Right forelimb (tissue), 1 donor: ENCODE measurements at places on chromosomes 16 and 17.

GRCh38 chr17:73612031-73612472, 32.2 kb downstream of the SDK2 start:
- DNase-seq, result no peak

DNA sequence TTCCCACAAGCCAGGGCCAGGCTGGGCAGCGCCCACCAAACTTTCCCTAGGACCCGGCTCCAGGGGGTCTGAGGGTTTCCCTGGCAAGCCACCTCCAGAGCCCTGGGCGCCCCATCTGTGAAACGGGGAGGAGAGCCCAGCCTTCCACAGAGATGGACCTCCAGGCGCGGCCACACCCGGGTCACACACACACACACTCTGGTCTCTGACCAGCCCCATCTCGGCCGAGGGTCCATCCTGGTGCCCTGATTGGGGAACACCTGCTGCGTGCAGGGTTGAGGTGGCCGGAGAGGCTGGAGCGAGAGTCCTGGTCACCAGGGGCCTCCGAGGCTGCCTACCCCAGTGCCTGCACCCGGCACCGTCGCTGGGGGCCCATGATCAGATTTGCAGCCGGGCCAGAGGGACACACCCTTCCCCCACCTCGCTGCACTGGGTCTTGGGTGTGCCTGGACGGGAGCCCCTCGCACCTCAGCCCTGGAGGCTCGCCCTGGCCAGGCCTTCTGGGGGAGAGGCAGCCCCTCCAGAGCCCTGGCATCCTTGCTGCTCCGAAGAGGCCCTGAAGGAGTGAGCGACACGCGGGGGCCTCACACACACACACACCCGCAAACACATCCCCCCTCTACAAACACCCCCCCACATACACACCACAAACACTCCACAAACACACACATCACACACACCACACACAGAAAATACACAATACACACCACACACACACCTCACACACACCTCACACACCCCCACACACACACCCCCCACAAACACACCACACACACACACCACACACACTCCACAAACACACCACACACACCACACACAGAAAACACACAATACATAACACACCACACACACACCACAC, 29.7 kb downstream of the SLC25A10 start:
- no peak for DNase-seq

DNA sequence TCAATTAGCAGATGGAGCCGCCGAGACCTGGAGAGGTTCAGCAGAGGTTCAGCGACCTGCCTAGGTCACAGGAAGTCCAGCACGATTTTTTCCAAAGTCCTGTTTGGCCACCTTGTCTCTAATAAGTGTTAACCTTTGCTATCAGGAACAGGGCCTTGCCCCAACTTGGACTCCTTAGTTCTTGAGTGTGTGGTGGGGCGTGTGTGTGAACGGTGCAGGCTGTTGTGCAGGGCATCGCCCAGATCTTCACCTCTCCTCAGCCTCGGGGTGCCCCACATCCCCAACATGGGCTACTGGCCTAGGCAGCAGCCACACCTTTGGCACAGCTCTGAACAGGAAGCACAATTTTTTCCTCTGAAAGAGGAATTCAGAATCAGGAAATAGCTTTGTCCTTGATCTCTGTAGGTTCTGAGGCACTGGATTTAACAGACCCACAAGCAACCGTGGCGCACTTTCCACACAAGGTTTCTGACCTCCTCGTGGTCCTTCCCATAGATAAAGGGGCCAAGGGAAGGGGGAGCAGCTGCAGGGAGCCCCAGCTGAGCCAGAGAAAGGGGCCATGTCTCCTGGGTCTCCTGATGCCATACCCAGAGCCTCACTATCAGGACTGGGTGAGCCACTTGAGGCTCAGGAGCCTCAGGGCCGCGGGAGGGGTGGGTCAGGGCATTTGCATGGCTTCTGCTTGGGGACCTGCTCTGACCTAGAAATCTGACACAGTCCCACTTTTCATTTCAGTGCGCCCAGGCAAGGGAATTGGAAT, 10.4 kb downstream of the MPRIP start:
- no peak for DNase-seq

GRCh38 chr17:79713391-79713790, 17.4 kb upstream of the ENPP7 start:
- DNase-seq, result no peak

GRCh38 chr16:17302620-17303019, 168.1 kb downstream of the XYLT1 start:
- no peak for DNase-seq

- no peak for DNase-seq
Measured at GRCh38 chr16:47477679-47478078, 16.5 kb downstream of the PHKB start.

DNA sequence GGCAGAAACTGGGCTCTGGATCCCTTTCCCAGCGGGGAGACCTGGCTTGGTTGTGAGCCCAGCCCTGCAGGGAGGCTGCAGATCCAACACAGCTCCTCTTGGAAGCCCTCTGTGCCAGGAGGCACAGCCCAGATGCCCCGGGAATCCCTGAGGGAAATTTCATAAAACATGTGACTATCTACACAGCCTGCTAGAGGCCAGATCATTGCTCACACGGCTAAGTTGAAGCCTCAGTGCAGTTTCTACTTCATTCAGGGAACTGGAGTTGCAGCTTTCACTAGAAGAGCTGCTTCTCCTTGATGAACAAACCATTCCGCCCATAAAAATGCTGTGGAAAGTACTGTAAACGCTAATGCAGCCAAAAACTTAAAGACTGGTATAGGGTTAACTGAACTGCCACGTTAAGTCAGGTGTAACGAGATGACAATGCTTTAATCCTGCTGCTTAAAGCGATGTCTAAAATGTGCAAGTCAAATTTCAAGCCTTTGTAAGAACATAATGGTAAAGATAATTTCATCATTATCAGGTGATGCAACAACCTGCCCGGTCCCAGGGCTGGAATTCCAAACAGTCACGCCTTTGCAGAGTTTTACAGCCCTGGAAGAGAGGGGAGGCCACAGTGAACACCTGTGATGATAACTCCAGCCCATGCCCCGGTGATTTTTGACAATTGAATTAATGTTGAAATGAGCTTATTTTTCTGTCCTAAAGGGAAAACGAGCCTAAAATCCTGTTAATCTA, 172.5 kb downstream of the ZFHX3 start:
- DNase-seq, result no peak

DNA sequence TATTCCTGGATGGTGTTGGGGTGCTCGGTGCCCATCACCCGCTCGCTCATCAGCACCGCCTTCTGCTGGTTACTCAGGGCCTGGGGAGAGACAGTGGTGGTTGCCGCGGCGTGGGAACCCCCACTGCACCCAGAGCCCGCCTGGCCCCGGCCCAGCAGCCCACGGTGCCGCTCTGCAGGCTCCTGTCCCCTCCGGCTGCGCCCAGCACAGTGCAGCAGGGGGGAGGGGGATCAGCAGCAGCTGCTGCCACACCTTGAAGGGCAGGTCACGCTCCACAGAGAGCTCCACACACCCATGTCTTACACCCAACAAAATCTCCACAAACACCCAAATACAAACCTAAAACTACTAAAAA, 18.8 kb downstream of the CLUH start:
- no peak for DNase-seq

- no peak for DNase-seq
Measured at GRCh38 chr17:82278786-82279391, 5.4 kb upstream of the CSNK1D start.

GRCh38 chr17:42901535-42902229, 1.1 kb downstream of the G6PC1 start:
- no peak for DNase-seq

GRCh38 chr16:84007965-84008364, 34.6 kb downstream of the SLC38A8 start:
- DNase-seq, result no peak

DNA sequence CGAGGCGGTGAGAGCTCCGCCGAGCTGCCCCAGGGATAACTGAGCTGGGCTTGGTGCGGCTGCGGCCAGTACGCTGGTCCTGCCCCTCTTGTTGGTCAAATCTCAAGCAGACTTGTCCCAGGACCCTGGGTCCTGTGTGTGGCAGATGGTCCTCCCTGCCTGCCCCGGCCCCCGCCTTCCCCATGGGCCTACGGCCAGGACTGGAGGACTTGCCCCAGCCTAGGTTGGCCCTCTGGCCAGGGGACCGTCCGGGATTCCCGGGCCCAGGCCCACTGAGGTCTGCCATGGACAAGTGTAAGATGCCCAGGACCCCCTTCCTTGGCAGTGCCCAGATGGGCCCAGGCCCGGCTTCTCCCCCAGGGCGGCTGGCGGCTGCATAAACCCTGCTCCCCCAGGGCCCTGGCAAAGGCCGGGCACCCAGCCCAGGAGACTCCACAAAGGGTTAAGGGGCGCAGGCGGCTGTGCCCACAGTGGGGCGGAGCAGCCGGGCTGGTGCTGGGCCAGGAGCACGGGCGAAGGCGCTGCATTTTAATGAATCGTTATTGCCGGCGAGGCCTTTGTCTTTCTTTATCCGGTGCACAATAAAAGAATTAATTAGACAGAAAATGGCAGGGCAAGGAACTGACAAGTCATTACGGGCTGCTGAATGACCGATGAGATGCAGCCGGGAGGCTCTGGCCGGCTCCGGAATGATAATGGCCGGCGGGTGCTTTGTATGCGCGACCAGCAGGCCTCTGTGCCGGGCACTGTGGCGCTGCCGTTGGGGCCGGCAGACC, 9.1 kb downstream of the SOX8 start:
- no peak for DNase-seq

DNA sequence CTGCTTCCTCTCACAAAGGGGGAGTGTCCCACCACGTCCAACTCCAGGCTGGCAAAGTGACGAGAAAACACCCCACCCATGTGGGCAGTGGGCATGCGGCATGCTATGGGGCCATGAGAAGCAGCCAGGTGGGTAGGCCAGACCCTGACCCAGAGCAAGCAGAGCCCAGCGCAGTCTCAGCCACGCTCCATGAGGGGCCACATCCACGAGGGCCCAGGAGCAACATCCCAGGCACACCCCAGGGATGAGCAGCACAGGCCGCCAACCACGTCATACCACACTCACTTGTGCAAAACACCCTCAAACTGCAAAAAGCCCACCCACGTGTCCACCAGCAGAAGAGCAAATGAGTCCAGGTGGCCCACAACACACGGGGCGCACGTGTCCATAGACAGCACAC, 117.0 kb downstream of the ZNF778 start:
- peak; percentile 24 for DNase-seq

- no peak for DNase-seq
Measured at GRCh38 chr16:50282010-50282538, 15.7 kb downstream of the ADCY7 start.

GRCh38 chr16:30948667-30949649, at the start of gene ORAI3:
Gene ORAI3 (plus strand): TSS chr16:30949068. CDS start chr16:30949290, 222 bp downstream.
- DNase-seq, result peak; percentile 81

GRCh38 chr16:50285406-50286003, 19.2 kb downstream of the ADCY7 start:
- no peak for DNase-seq

GRCh38 chr16:69935740-69936139, 15.4 kb upstream of the CLEC18A start:
- no peak for DNase-seq

- no peak for DNase-seq
Measured at GRCh38 chr17:12085076-12085949, 64.6 kb downstream of the MAP2K4 start.

GRCh38 chr16:80759419-80760162, 44.8 kb downstream of the CDYL2 start:
- DNase-seq, result no peak

- no peak for DNase-seq
Measured at GRCh38 chr17:65297384-65297783, 160.2 kb downstream of the RGS9 start.

GRCh38 chr17:81000334-81000630, 8.6 kb downstream of the CHMP6 start:
- no peak for DNase-seq

DNA sequence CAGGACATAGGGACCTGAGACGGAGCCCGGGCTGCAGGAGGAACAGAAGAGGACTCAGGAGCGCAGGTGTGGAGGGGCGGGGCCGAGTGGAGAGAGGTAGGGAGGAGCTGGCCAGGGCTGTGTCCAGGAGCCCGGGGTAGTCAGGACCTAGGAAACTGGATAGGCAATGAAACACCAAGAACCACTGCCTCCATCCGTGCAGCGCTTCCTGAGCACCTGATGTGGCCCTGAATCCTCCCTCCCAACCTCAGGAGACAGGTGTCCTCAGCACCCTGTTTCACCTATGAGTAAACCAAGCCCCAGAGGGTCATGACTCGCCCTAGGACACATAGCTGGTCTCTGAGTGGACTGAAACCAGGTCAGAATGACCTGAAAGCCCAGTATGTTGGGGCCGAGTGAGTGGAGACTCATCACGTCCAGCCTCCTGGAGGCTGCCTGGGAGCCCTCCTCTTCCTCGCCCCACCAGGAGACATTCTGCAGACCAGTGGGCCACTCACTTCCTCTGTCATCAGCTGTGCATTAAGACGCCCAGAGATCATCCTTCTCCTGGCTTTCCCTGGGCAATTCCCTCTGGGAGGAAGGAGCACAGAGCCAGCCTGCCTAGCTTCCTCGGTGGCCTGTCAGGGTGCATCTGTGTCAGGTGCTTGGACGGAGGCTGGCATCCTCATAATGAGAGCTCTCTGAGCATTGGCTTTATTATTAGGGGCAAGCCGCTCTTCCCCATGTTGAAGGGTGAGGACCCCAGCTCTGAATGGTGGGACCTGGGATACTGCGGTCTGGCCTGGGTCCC, 72.8 kb downstream of the SCNN1B start:
- no peak for DNase-seq

GRCh38 chr17:17628388-17629008, 37.0 kb upstream of the PEMT start:
- no peak for DNase-seq

DNA sequence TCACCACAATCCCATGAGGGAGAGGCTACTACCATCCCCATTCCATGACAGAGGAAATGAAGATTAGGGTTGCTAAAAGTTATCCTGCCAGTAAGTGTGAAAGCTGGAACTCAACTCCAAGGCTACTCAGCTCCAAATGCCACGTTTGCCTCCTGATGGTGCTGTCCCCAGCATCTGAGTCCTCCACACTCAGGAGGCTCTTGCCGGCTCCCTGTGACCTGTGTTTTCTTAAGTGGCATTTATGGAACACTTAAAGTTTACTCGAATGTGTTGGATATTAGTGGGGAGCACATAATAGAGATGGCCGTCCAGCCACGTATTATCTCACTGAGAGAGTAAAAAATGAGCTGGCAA, 267.9 kb downstream of the CBLN1 start:
- no peak for DNase-seq

GRCh38 chr16:83701494-83701893, 106.3 kb upstream of the HSBP1 start:
- DNase-seq, result peak; percentile 72

DNA sequence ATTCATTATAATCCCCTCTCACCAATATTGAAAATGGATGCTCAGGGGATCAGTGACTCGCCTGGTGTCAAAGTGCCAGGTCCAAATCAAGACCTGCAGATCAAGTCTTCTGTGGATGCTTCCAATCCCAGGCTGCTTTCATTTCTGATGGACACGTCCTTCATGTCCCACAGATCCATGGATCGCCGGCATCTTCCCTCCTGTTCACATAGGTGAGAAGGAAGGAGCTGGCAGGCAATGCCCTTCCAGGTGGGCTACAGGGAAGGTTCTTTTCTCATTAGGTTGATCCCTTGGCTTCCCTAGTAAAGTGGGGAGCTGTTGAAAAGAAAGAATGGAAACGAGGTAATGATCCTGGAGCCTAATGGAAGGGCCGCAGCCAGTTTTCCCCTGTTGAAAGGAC, 159.7 kb upstream of the RPH3AL start:
- no peak for DNase-seq

GRCh38 chr16:67939507-67940445, 3.1 kb upstream of the PSMB10 start:
- DNase-seq, result no peak
